ENCODE measurements at places on chromosomes 6 and 20.
A peak's percentile ranks its signal among the peaks of the same experiment; 100 is the strongest.

- DNase-seq: peak; percentile 47
These were observed 394 bp downstream of the MYB start for GRCh38 chr6:135181333-135182070.

DNA sequence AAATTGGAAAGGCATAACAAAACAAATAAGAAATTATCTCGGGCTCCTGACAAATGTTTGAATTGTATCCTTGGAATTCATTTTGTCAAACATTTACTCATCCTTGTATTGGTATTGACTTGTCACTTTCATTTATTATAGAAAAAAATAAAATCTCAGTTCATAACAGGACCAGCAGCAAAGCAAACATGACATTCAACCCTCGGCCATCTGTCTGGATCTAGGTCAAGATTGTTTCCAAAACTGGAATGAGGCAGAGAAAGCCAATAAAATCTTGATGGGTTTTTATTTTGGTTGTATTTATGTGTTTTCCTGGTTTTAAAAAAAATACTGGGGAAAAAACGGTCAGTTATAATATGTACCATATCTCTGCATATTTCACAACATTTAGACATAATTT is 42.9 kb upstream of the FABP7 start:
- no peak for DNase-seq

DNA sequence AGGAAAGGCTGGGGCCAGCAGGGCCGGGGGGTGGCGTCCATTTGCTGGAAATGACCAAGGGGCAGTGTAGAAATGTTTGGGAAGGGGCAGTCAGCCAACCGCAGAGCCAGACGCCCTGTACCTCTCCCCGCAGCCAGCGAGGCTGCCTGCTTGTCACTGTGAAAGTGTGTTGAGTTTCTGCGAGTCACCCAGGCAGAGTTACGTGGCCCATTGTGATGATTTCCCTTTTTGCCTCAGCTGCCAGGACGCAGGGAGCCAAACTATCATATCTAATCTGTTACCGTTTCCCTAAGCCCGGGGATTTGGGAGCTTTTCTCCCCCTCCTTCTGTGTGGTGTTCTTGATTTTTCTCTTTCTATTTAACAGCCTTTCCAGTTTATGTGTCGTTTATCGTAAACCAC is 67.9 kb upstream of the STX16 start:
- DNase-seq: no peak

GRCh38 chr6:166221040-166221439 is 53.4 kb upstream of the TBXT start:
- peak; percentile 19 for DNase-seq

DNA sequence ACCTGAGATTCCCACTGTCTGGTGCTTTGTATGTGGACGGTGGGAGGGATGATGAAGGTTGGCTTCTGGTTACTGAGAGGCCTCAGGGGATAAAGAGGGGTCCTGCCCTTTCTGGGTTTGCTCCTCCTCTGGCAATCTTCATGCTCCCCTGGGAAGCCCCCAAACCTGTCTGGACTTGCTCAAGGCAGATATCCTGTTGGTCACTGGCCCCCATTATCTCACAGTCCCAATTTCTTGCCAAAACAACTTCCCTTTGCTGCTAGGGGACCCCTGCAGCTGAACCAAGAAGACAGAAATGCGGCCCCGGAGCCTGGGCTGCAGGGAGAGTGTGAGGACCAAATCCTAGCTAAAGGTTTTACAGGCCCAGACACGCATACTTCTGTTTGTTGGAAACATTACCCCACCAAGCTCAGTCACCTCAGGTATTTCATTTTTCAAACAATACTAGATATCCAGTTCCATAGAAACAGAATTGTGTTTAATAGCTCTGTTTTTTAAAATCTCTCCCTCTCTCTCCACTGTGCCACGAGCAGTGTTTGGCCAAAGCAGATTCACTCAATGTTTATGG is 63.4 kb upstream of the MRPS10 start:
- no peak for DNase-seq

DNA sequence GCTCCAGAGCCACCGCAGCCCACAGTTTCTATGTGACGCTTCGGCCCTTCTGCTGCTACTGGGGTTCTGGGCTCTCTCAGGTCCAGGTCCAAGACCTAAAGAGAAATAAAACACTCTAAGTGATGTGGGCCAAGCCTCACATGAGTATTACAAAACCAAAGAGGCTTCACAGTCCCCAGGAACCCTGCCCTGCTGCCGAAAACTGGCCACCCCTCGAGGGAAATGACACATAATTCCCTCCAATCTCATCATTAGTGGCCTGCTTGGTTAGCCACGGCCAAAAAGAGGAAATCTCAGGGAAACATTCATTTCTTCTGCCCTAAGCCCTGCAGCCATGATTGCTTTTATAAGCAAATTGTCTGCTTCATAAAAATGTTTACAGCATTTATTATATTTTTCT is 32.5 kb downstream of the DLL1 start:
- DNase-seq: no peak

GRCh38 chr6:6975459-6976111 is 132.2 kb upstream of the RREB1 start:
- no peak for DNase-seq

DNA sequence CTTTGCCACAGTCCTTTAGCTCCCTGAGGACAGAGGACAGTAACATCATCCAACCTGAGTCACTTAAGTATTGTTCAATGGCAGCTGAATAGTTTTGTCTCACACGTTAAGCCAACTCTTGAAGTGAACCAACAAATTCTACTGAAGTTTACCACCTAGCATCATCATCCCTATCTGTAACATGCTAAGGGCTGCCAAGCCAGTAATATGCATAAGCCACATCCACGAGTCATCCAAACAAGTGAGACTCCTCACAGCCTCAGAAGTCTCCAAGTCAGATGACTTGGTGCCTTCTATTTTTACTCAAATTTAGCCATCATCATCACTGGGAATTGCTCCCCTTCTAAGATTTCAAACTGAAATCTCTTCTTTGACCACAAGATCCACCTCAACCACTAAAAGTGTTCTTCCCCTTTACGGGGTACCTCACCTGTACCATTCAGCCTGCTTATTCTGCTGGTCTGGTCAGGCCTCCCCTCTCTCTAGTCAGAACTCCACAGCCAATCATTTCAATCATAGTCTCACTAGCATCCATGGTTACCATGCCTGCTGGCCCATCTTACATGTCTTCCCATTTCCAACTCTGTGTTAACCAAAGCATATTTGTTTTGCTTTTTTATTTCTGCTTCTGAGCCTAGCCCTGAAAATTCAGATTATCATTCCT is 73.7 kb downstream of the DTNBP1 start:
- no peak for DNase-seq

- no peak for DNase-seq
These were observed 546.1 kb upstream of the CHD6 start for GRCh38 chr20:42164121-42164890.

GRCh38 chr6:129749749-129750120 is 39.8 kb upstream of the ARHGAP18 start:
- DNase-seq: no peak

DNA sequence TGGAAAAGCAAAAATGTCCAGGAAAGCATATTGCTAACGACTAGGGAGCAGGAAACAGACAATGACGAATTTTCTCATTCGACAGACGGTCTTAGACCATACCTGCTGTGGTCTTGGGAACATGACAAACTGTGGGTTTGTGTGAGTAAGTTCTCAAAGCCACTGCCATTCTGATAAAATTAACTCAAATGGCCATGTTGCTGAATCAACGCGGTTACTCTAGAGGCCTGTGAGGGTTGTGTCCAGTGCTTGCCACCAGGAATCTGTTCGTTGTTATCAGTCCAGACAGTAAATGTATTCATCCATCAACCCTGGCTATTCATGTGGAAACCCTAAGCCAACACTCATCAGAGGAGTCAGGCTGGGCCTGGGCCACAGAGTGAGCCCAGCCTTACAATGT is 124.3 kb downstream of the MYLK4 start:
- DNase-seq: no peak

DNA sequence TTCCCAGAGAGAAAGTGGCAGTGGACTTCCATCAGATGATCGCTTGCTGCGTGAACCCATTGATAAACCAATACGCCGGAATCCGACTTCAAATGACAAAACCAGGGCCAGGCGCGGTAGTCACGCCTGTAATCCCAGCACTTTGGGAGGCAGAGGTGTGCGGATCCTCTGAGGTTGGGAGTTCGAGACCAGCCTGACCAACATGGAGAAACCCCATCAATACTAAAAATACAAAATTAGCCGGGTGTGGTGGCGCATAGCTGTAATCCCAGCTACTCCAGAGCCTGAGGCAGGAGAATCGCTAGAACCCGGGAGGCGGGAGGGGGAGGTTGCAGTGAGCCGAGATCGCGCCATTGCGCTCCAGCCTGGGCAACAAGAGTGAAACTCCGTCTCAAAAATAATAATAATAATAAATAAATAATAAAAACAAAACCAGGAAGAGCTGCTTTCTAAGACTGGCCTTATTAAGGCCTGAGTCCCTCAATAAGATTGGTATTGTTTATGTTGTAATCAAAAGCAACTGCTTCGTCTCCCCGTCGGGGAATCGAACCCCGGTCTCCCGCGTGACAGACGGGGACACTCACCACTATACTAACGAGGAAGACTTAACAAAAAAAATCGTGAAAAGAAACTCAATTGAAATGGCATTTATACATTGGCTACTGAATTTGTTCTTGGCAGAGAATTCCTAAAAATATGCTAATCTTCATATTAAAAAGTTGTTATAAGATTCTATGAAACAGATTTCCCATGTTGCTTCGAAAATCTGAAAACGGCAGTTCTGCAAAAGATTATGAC is 110.2 kb upstream of the ZNF184 start:
- DNase-seq: no peak

- no peak for DNase-seq
These were observed 12.4 kb downstream of the KATNA1 start for GRCh38 chr6:149636124-149636523.

GRCh38 chr6:109373331-109373730 is 8.9 kb downstream of the CD164 start:
- DNase-seq: no peak

DNA sequence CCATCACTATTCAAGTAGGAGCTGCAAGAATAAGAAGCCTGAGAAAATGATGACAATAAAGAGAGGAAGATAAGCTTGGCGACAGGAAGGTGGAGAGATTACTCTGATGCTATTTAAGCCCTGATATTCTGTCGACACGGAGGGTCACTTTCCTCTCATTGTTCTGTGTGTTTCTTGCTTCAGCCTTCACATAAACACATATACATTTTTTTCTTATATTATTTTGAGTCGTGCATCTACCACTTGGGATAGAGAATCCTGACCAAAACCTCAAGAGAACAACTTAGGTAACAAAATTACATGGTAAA is 10.5 kb downstream of the PTCHD4 start:
- DNase-seq: no peak

DNA sequence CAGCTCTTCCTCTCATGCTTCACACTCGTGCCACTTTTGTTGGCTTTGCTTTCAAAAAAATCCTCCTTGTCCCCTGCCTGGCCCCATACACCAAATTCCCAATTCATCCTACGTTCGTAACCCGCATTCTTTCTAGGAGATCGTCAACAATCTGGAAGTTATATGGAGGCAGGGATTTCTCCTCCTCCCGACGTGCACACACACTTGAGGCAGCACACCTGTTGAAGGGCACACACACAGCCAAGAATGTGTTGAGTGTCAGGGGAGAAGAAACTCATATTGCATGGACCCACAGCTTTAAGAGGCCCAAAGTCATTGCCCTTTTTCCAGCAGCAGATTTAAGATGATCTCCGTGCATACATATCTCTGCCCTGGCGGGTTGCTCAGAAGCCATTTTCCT is 28.9 kb downstream of the THBS2 start:
- DNase-seq: no peak

GRCh38 chr6:7998103-7998725 is 66.0 kb downstream of the BLOC1S5 start:
- DNase-seq: no peak

DNA sequence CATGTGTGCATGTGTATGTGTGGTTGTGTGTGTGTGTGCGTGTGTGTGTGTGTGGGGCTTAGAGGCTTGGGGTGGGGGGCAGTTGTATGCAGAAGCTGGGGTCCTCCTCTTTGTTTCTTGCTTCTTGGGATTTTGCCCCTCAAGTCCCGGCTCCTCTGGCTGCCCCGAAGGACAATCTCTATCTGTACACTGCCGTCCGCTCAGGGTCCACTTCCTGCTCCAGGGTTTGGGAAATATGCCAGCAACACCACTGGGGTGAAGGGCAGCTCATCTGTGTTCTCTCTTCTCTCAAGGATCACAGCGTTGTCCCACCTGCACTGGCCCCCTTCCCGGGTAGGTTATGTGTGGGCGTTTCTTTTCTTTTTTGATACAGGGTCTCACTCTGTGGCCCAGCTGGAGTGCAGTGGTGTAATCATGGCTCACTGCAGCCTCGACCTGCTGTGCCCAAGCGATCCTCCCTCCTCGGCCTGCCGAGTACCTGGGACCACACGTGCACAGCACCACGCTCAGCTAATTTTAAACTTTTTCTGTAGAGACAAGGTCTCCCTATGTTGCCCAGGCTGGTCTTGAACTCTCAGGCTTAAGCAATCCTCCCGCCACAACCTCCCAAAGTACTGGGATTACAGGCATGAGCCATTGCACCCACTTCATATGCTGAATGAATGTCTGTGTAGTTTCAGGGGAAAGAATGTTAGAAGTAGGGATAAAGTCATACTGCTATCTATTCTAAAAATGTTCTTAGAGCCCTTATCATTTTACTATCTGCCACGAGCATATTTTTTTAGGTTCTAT is 25.7 kb downstream of the SLC2A4RG start:
- DNase-seq: no peak

DNA sequence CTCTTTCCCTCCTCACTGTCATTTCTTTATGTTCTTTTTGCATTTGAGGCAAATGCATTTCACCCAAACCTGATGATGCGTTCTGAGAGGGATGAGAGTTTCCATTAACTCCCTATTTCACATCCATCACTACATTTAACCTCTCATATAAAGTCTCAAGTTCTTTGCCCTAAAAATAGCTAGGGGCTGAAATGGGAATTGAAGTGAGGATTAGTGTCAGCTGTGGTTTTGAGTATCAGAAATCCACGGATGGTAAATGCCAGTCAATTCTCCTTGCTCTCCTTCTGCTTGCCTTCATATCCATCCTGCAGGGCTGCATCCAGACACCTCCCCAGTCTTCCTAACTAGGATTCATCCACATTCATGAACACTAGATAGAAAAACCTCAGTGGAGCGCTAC is 10.0 kb upstream of the DTNBP1 start:
- DNase-seq: no peak

GRCh38 chr6:144283646-144284477 is 1.3 kb upstream of the UTRN start:
- DNase-seq: no peak

- no peak for DNase-seq
These were observed 14.5 kb downstream of the BMP7 start for GRCh38 chr20:57251949-57252348.

GRCh38 chr20:63704749-63705117 is 3.0 kb downstream of the ARFRP1 start:
- no peak for DNase-seq

GRCh38 chr6:54633601-54634000 is 213.0 kb upstream of the FAM83B start:
- no peak for DNase-seq
